ENCODE measurements at places on chromosomes 6 and 20.

- no peak for DNase-seq
Observed at GRCh38 chr6:170449835-170450753, 103.0 kb downstream of the PSMB1 start.

DNA sequence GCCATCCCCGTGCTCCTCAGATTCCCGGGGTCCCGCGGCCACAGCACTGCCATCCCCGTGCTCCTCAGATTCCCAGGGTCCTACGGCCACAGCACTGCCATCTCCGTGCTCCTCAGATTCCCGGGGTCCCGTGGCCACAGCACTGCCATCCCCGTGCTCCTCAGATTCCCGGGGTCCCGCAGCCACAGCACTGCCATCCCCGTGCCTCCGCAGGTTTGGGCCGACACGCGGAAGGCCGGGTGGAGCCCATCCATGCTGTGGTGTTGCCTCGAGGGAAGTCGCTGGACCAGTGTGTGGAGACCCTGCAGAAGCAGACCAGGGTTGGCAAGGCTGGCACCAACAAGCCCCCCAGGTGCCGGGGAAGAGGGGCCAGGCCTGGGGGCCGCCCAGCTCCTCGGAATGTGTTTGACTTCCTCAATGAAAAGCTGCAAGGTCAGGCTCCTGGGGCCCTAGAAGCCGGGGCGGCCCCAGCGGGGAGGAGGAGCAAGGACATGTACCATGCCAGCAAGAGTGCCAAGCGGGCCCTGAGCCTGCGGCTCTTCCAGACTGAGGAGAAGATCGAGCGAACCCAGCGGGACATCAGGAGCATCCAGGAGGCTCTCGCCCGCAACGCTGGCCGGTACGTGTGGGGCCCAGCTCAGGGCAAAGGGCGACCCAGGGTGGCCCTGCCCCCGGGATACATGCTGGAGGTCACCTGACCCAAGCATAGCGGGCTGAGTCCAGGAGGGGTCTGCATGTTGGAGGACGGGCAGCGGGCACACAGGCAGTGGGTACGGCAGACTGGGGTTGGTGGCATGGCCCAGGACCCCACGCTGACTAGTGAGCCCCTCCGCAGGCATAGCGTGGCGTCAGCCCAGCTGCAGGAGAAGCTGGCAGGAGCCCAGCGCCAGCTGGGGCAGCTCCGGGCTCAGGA, 1.3 kb upstream of the LIME1 start:
- no peak for DNase-seq

GRCh38 chr6:156638581-156638980, 138.6 kb upstream of the ARID1B start:
- DNase-seq: no peak

GRCh38 chr20:41049451-41049850, 20.8 kb downstream of the TOP1 start:
- no peak for DNase-seq

GRCh38 chr6:52000064-52000463, 87.3 kb downstream of the PKHD1 start:
- DNase-seq: no peak

DNA sequence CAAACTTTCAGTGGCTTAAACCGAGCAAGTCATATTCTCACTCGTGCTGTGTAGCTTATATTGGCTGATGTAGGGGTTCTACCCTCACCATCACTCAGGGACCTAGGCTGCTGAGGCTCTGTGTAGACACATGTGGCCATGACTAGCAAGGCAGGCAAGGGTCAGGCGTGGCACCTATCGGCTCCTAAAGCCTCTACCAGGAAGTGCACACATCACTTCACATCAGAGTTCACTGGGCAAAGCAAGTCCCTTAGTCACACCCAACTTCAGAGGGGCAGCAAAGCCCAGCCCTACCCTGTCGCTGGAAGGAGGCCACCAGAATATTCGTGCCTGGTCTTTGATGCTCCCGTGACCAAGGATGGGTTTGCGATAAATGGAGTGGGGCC, 42.9 kb downstream of the PPP1R14C start:
- no peak for DNase-seq

- no peak for DNase-seq
Observed at GRCh38 chr20:63940071-63940471, 16.1 kb downstream of the UCKL1 start.

GRCh38 chr6:958488-958887, 265.5 kb upstream of the EXOC2 start:
- DNase-seq: peak; percentile 92

DNA sequence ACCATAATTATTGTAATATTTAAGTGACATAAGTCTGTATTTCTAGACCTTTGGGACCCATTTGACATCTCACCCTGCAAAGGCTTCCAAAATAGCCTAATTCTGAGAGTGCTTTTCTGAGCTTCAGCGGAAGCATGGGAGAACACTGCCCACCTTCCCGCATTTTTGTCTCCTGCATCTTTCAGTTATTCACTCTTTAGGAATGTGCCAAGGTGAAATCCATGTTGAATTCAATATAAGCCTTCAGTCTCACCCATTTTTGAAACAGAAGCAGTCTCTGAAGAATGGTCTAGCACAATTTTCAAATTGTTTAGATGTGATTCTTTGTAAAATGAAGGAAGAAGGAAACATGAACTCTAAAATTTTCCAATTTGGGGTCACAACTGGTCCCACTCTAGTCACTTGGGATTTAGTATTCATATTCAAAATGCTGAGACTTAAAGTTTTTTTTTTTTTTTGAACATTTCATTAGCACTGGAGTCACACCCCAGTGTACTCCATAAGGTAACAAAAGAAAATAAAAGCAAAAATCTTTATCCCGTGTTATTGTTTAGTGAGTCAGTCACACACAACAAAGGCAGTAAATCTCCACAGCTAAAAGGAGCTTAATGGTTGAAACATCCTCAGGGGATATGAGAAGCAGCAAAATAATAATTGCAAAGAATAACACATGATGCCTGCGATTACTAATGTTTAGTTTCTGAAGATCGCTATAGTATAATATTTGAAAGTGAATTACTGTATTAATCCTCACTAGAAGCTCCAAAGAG, 479.9 kb upstream of the BTBD3 start:
- DNase-seq: no peak

DNA sequence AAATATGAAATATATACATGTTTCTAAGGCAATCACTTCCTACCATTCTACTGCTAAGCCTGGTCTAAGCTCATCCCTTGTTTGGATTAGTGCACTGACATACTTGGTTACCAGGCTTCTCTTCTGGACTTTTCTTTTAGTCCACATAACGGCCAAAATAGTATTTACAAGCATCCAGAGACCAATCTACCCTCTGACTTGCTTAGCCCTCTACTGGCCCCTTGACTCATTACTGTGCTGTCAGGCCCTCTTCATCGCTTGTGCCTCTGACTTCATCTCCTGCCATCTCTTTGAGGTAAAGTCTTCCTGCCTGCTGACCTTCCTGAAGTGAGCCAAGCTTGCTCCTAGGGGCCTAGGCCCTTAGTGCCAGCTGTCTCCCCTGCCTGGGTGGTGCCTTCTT, 35.1 kb downstream of the TULP4 start:
- no peak for DNase-seq

GRCh38 chr20:45370571-45371160, 7.5 kb downstream of the TP53TG5 start:
- no peak for DNase-seq

DNA sequence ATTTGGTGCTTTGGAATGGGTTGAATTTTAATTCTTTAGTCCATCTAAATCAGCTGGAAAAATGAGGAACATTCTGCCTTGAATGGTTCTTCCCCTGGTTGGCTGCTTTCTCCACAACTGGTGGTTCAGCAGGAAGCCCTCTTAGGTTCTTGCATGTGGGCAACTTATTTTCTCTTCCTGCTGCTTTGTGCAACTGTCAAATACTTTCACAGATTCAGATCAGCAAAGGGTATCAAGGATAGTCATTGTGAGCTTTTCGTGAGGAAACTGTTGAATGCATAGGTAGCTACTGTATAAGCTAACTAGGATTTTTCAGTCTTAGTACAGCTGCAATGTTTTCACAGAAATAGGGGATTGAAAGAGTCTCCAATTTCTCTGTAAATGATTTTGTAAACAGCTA, 72.9 kb upstream of the MRAP2 start:
- DNase-seq: no peak

- no peak for DNase-seq
Observed at GRCh38 chr20:25049261-25050060, 8.5 kb downstream of the ACSS1 start.

DNA sequence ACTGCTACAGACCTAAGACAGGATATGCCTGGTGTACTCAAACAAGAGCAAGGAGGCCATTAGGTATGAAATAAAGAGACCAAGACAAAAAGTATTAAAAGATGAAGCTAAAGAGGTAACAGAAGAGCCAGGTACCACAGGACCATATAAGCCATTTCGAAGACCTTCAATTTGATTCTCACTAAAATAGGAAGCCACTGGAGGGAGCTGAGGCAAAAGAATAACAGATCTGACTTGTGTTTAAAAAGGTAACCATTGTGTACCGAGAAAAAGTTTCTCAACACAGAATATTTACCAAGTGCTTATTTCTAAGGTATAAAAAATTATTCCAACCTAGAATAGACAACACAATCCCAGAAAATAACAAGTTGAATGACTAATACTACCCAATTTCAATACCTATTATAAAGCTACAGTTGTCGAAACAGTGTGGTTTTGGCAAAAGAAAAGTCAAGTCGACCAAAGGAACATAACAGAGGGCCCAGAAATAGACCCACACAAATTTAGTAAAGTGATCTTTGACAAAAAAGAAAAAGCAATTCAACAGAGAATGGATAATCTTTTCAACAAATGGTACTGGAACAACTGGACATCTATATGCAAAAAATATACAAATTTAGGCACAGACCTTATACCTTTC, 125.3 kb upstream of the DST start:
- DNase-seq: no peak

GRCh38 chr6:33914645-33915044, 110.8 kb upstream of the MLN start:
- DNase-seq: no peak

DNA sequence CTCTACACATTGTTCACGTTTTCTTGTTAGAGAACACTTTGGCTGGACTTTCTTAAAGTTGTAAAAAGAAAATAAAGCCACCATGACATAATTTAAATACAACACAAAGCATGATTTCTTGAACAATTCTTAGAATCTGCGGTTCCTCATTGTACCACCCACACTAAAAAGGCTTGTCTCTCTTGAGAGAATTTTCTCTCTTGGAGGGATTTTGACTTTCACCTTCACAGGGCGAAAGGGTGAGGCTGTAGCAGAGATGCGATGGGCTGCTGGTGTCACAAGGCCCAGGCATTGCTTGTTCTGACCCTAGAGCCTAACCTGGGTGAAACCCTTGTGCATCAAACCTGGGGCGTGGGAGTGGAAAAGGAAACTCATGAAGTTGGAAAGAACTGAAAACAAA, 122.7 kb upstream of the RIPOR2 start:
- no peak for DNase-seq

DNA sequence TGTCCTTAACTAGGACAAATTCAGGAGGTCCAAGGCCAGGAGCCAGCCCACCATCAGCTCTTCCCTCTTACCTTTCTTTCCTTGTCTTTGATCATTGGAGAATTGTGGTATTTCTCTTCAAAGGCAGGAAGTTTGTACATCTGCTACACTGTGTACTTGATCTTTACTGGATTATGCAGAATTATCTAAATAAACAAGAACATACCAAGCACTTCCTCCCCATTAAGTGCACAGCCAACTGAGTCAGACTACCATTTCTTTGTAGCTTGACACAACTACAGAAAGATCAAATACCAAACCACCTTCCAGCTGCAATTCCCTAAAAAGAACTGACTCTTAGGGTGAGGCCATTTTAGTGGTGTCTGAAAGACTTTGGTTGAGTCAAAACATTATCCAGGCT, 195.1 kb downstream of the HDGFL1 start:
- no peak for DNase-seq

GRCh38 chr6:14776307-14776706, 469.6 kb upstream of the JARID2 start:
- DNase-seq: no peak

GRCh38 chr6:40280231-40280630, 306.9 kb downstream of the LRFN2 start:
- DNase-seq: no peak

DNA sequence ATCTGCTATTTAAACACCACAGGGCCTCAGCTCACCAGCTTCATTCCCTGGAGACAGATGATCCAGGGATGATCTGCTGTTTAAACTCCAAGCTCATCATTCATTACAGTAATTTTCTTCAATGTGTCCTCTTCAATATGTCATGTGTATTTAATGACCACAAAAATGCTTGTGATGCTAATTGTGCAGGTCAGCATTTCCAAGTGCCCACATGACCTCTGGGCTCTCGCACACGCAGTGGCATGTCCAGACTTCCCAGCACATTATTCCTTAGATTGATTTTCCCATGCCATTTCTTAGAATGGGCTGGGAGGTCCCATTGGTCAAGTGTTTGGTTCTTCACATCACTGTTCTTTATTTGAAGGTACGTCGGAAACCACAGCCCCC, 434.4 kb downstream of the HAO1 start:
- no peak for DNase-seq

- DNase-seq: no peak
Observed at GRCh38 chr6:20414711-20415110, 13.0 kb downstream of the E2F3 start.

GRCh38 chr6:56527934-56528333, 114.8 kb downstream of the DST start:
- DNase-seq: no peak

DNA sequence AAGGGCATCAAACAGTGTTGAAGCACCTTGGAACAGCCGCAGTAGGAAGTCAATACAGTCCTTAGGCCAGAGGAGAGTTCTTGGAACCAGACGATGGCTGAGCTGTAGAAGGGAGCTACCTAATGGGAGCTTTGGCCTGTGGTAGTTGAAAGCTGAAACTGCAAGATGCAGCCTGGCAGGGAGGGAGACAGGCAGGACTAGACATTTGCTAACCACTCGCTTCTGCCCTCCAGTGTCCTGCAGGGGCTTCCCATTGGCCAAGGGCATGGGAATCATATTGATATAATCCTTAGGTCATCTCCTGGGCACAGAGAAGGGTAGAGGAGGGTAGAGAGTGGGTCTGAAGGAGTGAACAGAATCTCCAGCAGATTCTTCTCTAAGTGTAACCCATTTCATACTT, 60.4 kb downstream of the TPD52L1 start:
- DNase-seq: no peak

Data from AG09319 (cell line).